ENCODE measurements at places on chromosomes 3 and 15. TPM values are rescaled to one million over a fixed set of nuclear protein-coding genes. Genes with fewer than 3 reads are reported as not detected.

Gene CLSTN2
- under 0.01 TPM for total RNA-seq

Gene PLS1
- 1.1 TPM for total RNA-seq

Gene NXPE3
- 8.3 TPM for total RNA-seq

Gene CAMP
- total RNA-seq: not detected

DNA sequence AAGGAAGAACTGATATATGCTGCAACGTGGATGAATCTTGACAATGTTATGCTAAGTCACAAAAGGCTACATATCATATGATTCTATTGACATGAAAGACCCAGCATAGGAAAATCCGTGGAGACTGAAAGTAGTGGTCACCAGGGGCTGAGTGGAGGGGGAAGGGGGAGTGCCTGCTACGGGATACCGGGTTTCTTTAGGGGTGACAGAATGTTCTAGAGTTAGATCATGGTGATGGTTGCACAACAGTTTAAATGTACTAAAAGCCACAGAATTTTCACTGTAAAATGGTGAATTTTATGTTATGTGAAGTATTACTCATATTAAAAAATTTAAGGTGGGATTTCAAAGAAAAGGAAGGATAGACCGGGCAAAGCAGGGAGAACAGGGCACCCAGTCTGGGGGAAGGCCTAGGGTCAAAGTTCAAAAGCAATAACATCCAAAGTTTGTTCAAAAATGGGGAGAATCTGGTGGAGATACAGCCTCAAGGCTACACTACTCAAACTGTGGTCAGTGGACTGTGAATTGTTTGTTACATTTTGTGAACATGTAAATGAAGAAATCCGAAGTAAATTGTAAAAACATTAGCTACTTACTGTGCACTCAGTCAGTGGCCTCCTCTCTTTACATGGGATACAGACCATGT lies 74.2 kb upstream of the FNDC3B start:
- peaks cover 29% of the 10 kb centered on the region for H3K4me1 ChIP-seq
- H3K27ac ChIP-seq: no peak overlapping the region
- H3K36me3 ChIP-seq: no peaks in the 10 kb centered on the region
- peak; percentile 2 for DNase-seq
- H3K4me3 ChIP-seq: no peak overlapping the region

GRCh38 chr3:75192146-75192616 lies 471.9 kb upstream of the FRG2C start:
- no peak overlapping the region for H3K27ac ChIP-seq
- H3K27me3 ChIP-seq: no peaks in the 10 kb centered on the region
- no peaks in the 10 kb centered on the region for H3K4me1 ChIP-seq
- no peak overlapping the region for H3K4me3 ChIP-seq

- H3K27me3 ChIP-seq: no peaks in the 10 kb centered on the region
- DNase-seq: no peak
- no peak overlapping the region for H3K4me3 ChIP-seq
These were observed 73.0 kb downstream of the EEFSEC start for GRCh38 chr3:128226186-128226725.

- no peak overlapping the region for H3K4me3 ChIP-seq
- no peaks in the 10 kb centered on the region for H3K36me3 ChIP-seq
- H3K27me3 ChIP-seq: peaks cover 21% of the 10 kb centered on the region
- DNase-seq: peak; percentile 87
These were observed 48.5 kb upstream of the RAB6B start for GRCh38 chr3:133944181-133944580.

GRCh38 chr3:181613813-181614212 lies 97.9 kb upstream of the SOX2 start:
- DNase-seq: no peak
- H3K27ac ChIP-seq: no peak overlapping the region
- H3K27me3 ChIP-seq: no peaks in the 10 kb centered on the region
- H3K4me1 ChIP-seq: no peaks in the 10 kb centered on the region
- H3K4me3 ChIP-seq: no peak overlapping the region
- H3K36me3 ChIP-seq: no peaks in the 10 kb centered on the region

DNA sequence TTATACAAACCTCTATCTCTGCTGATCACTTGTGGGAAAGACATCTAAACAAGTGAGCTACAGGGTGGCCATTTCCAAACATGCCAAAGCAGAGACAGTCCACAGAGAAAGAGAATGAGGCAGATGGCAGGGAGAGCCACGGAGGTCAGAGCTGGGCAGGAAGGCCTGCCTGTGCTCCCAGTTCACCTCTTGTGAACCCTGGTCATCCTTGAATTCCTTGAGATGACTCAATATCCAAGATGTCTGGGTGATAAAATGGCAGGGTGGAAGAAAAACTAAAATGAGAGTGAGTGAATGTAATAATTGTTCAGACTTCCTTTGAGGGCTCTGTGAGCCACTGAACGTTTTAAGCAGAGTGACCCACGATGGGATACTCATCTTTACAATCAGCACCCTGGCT lies 104.8 kb downstream of the PLCH1 start:
- no peak overlapping the region for H3K27ac ChIP-seq
- no peaks in the 10 kb centered on the region for H3K4me1 ChIP-seq
